ENCODE measurements at places on chromosomes 11 and 22. TPM values are rescaled to one million over a fixed set of nuclear protein-coding genes. Genes with fewer than 3 reads are reported as not detected.
A peak's percentile ranks its signal among the peaks of the same experiment; 100 is the strongest.

The CEND1 gene
- total RNA-seq: not detected

The DEUP1 gene
- not detected for total RNA-seq

The NXPE1 gene
- total RNA-seq: 23.2 TPM

DNA sequence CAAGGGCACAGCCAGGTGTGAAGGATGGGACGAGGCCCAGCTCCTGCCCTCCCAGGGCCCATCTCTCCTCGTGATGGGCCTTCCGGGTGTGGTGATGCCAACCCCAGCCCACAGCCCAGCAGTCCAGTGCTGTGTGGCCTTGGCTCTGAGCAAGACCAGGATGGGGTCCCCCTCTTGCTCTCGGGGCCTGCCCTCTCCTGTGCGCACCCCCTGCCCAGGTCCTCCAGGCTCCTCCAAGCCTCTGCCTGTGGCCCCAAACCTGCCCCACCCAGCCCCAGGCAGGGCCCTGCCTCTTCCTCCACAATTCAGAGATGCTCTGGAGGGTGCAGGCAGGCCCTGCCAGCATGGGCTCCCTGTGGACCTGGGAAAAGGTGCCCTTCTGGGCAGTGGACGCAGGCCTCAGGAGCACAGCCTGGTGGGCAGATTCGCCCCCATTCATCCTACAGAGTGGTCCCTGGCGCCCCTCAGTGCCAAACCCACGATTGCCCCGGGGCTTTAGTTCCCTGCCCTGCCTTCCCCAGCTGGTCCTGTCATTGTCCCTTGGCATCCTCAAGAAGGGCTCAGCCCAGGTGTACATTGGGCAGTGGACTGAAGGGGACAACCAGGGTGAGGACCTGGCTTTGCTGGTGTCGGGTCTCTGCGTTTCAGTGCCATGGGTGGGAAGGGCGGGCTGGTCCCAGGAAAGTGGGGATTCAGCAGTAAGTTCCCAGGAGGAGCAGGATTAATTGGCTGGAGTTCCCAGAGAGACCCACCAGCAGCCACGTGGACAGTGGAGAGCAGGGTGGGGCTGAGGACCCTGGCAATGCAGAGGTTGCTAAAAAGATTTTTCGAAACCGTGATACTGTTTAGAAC lies 19.8 kb downstream of the EIF1AD start:
- no peaks in the 10 kb centered on the region for H3K4me1 ChIP-seq
- DNase-seq: no peak

- peaks cover 7% of the 10 kb centered on the region for H3K4me1 ChIP-seq
- no peak overlapping the region for H3K27ac ChIP-seq
- no peaks in the 10 kb centered on the region for H3K36me3 ChIP-seq
- H3K4me3 ChIP-seq: no peak overlapping the region
Observed at GRCh38 chr11:3158131-3158591, 6.9 kb downstream of the OSBPL5 start.

DNA sequence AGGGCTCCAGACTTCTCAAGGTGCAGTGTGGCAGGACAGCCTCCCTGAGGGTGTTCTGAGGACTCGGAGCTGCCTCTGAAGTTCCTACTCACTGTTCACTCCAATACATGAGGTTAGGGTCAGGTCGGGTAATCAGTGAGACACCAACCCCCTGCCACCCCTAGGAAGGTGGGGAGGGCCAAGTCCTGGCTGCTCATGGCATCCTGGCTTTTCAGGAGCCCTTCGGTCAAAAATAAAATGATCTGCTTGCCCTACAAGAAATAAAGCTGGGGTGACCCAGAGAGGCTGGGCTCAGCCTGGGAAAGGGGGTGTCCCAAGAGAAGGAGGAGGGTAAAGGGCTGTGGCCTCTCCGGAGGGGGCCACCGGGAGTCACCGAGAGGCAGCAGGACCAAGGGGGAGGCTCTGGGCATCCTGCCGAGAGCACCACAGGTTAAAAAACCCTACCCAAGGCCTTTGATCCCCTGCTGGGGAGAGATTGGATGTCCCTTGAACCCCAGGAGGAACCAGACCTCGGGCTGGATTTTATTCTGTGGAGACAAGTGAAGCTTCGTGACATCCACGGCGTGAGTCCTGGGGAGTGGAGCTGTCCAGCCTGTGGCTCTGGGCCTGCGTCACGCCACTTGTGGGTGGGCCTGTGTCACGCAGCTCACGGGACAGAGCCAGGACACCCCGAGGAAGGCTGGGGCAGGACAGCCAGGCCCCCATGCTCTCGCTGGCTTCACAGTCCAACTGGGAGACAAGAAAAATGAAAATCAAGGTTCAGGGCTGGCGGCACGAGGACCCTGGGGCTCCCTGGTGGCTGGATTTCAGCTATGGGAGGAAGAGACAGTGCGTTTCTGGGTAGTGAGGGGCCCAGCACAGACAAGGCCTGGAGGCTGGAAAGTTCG lies 102.2 kb upstream of the FGF3 start:
- H3K36me3 ChIP-seq: no peaks in the 10 kb centered on the region
- no peak overlapping the region for H3K4me3 ChIP-seq
- no peaks in the 10 kb centered on the region for H3K27me3 ChIP-seq
- no peaks in the 10 kb centered on the region for H3K4me1 ChIP-seq
- DNase-seq: peak; percentile 27
